ENCODE measurements at places on chromosomes 4 and X.

DNA sequence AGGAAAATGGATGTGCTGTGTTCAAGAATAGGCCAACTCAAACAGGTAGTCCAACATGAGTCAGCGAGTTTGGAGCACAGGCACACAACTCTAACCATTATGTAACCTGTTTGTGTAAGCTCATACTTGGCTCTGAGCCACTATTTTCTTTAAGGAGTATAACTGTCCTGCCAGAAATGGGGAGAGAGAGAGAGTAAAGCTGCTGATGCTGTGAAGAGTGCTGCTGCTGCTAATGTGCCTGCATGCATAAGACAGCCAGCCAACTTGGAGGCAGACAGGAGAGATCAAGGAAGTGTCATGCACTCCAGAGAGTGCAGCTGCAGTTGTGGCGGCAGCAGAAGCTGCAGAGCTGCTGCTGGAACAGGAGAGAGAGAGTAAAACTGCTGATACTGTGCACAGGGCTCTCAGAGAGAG is 11.7 kb upstream of the STATH start:
- DNase-seq: no peak

DNA sequence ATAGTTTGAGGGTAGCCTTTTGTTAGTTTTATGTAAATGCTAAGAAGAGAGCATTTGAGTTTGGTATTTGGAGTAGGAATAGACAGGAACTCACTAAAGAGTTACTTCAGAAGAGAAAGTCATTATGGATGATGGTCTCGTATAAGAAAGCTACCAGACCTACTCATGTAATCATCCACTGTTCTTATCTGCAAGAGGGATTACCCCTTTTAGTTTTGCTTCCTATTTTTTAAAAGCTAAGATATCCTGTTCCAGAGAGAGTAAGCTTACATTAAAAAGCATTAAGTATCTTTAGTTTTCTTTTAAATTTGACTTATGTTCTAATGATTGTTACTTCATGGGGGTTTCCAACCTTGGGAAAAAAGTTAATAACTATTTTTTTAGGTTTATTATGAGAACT is 12.5 kb upstream of the ART3 start:
- DNase-seq: no peak

DNA sequence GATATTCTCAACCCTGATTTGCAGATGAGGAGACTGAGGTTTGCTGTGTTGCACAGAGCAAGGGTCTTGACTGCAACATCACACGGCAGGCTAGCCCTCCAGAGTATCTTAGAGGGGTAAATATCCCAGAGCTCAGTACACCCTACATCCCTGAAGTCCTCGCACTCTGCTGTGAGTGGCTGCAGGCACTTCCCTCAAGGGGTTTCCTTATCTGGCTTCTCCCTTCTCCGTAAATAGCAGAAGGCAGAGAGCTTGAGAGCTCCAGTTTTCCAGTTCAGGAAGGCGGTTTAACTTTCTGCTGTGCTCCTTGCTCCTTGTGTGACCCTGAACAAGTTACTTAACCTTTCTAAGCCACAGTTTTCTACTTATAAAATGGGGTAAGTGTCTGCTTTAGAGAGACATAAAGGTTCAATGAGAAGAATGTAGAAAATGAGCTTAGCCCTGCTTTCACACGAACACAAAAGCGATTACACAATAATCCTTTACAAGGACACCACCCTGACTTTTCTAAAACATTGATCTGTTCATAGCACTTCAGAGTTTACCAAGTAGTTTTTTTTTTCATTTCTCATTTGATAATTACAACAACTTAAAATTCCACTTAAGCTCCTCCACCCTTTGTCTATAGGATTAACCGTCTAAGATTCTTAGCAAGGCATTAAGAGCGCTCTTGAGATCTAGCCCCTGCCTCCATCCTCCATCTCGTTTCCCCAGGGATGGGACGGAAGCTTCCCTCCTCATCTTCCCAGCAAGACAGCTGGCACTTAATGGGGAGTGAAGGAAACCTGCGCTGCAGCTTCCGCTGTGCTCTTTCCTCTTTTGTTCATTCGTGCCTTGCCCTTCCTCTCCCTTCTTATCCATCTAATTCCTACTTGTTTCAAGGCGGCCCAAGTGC is 68.4 kb downstream of the TAPT1 start:
- no peak for DNase-seq

- DNase-seq: no peak
These were observed 12.9 kb downstream of the TSPAN5 start for GRCh38 chr4:98645527-98645926.

DNA sequence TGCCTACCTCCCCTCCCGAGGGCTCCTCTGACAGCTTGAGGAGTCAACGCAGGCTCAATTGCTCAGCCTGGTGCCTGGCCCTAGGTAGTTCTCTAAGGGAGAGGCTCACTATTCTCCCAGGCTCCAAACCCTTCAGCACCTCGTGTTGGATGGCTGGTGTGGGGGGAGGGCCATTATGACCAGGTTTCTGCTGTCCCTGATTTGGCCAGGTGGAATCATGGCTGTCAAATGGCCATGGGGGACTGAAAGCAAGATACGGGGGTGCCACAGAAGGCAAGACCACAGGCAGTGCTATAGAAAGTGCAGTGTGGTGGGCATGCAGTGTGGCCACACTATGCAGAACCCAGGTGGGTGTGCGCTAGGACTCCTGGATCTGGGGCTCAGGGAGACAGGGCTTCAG is 9.5 kb downstream of the PNMA6F start:
- no peak for DNase-seq

GRCh38 chr4:1192091-1192492 is 19.7 kb upstream of the SPON2 start:
- DNase-seq: no peak

- no peak for DNase-seq
These were observed 56.1 kb downstream of the CCKAR start for GRCh38 chr4:26434030-26434639.

GRCh38 chr4:48654015-48654664 is 125.9 kb downstream of the FRYL start:
- no peak for DNase-seq

GRCh38 chr4:176363072-176363471 is 43.3 kb downstream of the SPCS3 start:
- DNase-seq: no peak

DNA sequence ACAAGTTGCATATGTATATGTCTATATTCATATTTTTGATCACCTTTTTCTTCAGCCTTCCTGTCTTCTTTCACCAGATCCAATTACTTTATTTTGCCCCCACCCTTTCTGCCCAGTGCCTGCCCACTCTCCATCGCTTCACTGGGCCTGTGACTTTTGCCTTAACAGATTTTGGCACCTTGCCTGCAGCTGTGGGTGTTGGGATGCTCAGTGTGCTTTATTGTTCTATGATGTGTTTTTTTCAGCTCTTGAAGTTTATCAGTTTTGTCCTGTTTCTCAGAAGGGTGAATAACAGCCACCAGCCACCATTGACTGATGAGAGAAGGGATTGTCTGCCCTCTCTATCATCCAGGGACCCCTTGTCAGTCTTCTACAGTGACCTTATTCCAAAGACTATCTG is 77.2 kb upstream of the GALNT7 start:
- no peak for DNase-seq

DNA sequence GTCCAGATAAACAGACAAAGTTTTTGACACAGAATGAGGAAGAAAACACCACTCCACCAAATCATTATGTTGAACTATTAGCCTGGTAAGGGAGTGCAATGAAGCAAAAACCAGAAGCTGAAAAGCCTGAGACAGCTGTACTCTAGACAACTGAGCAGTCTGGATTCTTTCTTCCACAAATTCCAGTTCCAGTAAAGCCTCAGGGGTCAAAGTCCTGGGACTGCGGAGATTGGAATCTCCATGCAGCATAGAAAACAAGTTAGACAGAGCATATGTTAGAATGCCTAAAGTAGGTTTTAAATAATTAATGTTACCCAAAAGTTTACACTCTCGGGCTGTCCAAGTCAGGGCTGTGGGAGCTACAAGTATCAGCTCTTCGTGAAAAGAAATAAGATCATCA is 263.2 kb downstream of the TECRL start:
- DNase-seq: no peak

DNA sequence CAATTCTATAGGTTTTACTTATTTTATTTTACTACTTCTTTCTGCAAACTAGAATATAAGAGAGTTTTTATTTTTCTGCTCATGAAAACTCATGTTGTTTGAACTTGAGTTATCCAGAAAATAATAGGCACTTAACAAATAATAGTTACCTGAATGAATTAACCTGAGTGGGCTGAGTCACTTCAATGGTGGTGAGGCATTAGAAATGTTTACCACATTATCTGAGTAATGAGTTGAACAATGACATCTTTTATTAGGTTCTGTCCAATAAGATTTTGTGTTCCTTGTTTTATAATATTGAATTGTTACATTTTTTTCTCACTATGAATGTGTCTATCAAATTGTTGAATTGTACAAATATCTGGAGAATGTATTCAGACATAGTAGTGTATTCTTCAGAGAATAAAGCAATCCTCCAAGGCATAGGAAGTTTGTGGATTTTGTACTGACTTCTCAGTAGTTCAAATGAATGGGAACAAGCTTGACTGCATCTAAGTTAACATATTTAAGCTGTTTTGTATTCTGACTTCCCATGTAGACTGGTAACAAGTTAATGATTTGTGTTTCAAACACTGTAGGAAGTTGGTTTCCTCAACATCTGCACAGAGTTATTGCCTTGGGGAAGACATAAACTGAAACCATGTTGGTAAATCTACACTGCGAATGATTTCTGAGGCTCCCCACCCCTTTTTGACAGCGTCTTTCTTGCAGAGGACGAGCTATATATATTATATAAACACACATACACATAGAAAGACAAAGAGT is 1808.9 kb upstream of the TENM3 start:
- DNase-seq: no peak

DNA sequence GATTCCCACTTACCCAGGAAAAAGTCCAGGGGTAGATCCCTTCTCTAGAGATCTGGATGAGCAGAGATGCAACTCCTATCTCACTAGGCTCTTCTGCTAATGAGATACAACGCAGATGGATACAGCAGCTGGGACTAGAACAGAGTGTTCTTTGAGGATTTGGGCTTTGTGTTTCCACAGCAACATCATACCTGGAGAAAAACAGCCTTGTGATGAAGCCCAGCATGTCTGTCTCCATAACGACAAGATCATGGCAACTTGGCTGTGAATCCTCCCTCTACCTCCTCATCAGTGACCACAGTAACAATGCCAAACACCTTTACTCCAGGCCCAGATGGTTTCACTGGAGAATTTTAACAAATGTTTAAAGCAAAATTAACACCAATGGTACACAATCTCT is 80.1 kb downstream of the RCHY1 start:
- no peak for DNase-seq

GRCh38 chrX:106341823-106342222 is 173.7 kb downstream of the PWWP3B start:
- no peak for DNase-seq

DNA sequence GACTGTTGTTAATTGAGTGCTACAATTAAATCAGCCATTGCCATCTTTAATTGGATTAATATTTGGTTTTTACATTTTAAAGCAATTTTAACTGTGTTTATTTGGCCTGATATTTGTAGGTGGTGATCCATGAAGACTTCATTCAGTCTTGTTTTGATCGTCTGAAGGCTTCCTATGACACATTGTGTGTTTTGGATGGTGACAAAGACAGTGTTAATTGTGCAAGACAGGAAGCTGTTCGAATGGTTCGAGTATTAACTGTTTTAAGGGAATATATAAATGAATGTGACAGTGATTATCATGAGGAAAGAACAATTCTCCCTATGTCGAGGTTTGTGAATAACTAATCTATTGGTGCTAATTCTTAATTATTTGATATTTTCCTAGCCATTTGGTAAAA is 82.6 kb downstream of the USP9X start:
- DNase-seq: no peak

DNA sequence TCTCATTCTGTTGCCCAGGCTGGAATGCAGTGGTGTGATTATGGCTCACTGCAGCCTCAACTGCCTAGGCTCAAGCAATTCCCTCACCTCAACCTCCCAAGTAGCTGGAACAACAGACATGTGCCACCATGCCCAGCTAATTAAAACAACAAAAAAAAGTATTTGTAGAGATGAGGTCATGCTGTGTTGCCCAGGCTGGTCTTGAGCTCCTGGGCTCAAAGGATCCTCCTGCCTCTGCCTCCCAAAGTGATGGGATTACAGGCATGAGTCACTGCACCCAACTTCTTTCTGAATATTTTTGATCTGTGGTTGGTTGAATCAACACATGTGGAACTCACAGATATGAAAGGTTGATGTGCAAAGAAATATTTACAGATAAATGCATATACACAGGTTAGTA is 18.5 kb upstream of the SEPTIN11 start:
- no peak for DNase-seq

Data from NCI-H2081 treated with DMSO at 0.1 percent for 48 hours (cell line).